ENCODE measurements at places on chromosomes 5 and 9. TPM values are rescaled to one million over a fixed set of nuclear protein-coding genes. Genes with fewer than 3 reads are reported as not detected.

GRCh38 chr9:69107771-69108170 lies 66.3 kb upstream of the TJP2 start:
- no peak for DNase-seq

Gene MRRF
- total RNA-seq: 44.4 TPM

DNA sequence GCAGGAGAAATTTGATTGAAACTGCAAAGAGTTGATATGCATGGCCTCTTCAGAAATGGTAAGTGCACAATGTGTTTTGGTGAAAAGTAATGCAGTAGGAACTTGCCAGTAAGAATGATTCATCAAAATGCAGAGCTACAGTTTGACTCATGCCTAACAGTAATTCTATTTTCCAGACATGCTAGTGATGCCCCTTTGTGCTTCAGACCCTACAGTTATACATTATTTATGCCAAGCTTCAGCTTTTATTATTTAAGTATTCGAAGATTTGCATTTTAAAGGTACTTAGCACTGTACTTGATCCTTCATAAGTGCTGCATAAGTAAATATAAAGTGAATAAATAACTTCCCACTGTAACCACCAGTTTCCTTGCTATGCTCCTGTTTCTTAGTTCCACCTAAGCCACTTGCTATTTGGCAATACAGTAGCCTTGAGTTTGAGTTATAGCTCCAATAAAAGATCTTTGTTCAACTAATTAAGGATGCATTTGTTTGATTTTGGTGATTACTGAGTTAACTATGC lies 3.6 kb upstream of the SPATA31E1 start:
- no peak for DNase-seq

- no peak for DNase-seq
Measured at GRCh38 chr5:169772256-169772655, 135.2 kb downstream of the DOCK2 start.

DNA sequence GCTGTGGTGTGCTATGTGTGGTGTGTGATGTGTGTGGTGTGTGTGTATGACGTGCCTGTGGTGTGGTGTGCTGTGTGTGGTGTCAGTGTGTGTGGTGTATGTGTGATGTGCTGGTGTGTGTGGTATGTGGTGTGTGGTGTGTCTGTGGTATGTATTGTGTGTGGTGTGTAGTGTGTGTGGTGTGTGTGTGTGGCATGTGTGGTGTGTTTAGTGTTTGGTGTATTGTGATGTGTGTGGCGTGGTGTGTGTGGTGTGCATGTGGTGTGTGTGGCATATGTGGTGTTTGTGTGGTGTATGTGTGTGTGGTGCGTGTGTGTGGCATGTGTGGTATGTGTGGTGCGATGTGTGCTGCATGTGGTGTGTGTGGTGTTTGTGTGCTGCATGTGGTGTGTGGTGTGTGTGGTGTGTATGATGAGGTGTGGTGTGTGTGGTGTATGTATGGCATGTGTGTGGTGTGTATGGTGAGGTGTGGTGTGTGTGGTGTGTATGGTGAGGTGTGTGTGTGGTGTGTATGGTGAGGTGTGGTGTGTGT lies 18.3 kb upstream of the RNU6ATAC start:
- no peak for DNase-seq

Gene CCDC180
- total RNA-seq: 6.3 TPM
